Muscle of arm (tissue), 14 donors: ENCODE measurements at places on chromosomes 1 and 21.

DNA sequence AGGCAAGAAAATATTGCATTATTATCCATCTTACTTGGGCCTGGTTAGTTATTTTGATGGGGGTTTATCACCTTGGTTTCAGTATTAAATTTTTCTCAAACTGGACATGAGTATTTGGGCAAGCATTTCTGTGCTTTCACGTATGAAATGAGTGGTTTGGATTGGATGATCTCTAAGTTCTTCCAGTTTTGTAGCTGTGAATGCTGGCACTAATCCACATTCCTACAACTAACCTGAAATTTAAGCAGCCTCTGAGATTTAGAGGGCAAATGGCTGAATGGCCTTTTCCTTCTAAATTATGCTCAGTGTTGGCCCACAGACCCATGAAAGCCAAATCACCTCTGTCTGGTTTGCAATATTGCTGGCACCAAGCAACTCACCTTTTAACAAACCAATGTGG, 475.0 kb upstream of the B3GALT2 start:
- DNase-seq = no peak

GRCh38 chr1:182833271-182833670, 5.9 kb upstream of the DHX9 start:
- no peak for DNase-seq

- no peak for DNase-seq
Observed at GRCh38 chr1:19287436-19288185, 959 bp downstream of the AKR7A3 start.

DNA sequence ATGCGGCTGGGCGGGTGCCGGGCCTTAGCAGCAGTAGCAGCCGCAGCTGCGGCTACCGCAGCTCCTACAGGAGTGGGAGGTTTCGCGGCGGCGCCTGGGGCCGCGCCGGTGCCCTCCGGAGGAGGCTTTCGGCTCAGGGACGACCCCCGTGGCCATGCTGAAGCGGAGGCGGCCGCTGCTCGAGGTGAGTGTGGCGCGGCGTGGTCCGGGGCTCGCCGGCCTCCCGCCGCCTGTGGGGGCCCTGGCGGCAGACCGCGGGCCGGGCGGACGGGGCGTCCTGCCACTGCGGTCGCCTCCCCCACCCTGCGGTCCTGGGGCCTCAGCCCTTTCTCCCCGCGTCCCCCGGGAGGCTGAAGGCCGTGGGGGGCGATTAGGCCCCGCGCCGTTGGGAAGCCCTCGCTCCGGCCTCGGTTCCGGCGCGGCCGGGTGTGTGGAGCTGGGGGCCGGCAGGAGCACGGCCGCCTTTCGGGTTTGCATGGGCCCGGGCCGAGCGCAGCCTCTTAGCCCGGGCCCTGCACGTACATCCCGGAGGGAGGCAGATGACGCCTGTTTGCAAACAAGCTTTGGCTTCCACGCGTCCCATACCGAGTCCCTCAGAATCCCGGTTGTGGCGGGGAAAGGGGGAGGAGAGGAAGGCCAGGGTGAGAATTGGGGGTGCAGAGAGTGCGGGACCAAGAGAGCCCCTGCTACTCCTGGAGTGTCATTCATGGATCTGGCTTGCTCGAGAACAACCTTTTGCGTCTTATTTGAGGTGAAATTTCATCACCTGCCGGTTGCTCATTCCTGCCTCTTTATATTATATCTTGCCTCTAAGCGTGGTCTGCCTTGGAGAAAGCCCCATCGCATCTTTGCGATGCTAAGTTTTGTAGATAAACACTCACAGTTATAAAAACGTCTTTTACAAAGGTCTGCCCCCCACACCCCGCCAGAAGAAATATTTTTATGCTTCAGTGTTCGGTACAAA, 613 bp downstream of the ZFYVE9 start:
- peak; percentile 55 for DNase-seq

DNA sequence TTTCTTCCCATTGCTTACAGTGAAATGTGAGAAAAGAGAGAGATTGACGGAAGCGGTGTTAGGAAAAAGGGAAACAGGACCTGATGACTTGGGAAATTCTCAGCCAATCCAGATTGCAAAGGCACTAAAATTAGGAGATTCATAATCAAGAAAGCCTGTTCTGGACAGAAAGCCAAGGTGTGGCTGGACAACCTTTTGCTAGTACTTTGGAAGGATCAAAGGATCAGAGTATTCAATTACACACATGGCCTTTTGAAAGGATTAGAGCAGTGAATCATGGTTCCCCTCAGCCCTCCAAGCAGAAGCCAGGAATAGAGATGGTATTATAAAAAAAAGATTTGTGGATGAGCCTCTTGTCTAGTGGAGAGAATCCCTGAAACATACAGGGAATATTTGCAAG, 669.8 kb upstream of the ADAMTS5 start:
- no peak for DNase-seq

DNA sequence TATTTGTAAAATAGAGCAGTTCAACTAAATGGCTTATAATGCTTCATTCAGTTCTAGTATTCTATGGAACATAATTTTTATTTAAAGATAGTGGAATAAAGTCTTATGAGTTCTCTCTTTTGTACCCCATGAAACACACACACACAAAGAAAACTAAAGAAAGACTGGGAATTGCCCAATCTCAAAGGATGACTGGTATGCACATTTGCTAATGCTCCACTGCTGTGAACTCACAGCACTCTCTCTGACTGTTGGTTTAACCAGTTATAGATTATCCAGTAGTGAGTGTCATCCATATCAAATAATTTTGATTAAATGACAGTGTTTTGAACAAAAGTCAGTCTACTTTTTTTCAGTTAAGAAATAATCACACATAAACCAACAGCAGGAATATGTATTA, 1082.4 kb upstream of the B3GALT2 start:
- no peak for DNase-seq

DNA sequence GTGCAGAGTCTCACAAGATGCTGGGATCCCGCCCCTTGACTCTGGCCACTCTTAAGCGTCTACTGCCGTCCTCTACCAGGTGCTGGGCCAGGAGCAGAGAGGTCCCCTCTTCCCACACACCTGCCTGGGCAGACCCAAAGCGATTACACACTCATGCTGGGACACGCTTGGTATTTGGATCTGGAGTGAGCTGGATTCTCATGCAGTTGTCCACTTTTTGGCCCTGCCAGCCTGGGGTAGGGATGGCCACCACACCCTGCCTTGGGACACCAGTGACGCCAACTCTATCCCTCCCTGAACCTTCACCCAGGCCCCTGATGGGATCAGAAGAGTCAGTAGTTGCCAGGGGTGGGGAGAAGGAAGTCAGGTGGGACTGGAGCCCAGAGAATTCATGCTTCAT, 28.6 kb downstream of the ITPKB start:
- DNase-seq = no peak

- no peak for DNase-seq
Observed at GRCh38 chr1:92990828-92991227, 29.6 kb upstream of the DIPK1A start.

DNA sequence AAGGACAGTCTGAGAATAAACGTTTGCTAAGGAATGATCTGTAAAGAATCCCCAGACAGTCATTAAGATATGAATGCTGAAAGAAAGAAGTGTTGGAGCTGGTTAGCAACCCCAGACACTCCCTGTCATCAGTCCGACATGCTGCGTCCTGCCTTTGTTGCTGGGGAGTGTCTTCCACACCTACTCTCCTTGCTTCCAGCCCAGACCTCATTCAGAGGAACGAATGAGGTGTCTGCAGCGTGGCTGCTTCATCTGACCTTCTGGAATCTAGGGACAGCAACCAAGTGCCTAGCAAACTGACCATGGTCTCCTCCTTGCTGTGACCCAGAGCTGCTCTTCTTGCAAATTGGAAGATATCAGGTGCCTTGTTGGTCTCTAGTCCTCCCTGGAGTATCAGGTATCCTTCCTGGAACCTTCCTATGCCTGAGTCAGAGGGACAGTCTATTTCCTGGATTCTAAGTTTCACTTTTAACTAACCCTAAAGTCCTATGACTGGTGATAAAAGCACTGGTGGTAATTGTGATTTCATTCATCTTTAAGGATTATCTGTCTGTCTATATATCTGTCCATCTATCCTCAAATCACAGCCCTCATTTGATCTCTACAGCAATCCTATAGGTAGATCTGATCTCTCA, 45.3 kb downstream of the NFASC start:
- DNase-seq = no peak

DNA sequence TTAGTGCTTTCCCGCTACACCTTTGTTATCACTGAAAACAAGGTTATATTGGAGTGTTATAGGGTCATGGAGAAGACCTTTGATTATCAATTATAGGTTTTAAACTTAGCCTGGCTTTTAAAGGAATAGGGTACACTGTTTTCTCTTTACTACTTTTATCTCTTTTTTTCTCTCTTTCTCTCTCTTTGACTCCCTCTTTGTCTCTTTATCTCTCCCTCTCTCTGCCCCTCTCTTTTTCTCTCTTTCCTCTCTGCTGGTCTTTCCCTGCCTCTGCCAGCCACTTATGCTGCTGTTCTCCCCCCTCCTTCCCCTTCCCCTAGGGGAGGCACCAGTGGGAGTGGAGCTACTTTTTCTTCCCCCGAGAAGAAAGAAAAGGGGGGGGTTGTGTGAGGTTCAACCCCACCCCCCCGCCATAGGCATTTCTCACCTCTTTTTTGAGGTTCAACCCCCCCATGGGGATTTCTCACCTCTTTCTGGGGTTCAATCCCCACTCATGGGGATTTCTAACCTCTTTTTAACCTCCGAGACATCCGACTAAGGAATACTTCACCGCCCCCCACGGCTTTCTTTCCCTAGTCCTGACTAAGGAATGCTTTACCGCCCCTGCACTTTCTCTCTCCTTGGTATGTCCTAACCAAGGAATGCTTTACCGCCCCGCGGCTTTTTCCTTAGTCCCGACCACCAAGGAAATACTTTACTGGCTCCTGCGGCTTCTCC, 17.2 kb upstream of the ZBTB8B start:
- no peak for DNase-seq

DNA sequence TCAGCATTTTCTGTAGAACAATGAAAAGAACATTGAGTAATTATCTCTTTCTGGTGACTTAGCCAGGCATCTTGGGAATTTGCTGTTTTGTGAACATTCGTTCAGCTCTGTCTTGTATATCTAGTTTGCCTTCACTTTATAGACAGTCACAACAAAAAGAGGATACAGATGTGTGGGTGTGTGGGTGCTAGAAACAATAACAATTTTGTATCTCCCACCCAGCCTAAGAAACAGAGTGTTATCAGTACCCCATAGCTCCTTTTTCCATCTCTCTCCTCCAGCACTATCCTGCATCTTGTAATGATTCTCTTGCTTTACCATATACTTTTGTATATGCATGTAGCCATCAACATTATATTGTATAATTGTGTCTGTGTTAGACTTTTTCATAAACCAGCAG, 33.0 kb downstream of the AK4 start:
- DNase-seq = no peak

GRCh38 chr1:97168056-97168455, 446.5 kb downstream of the PTBP2 start:
- no peak for DNase-seq

- DNase-seq = no peak
Observed at GRCh38 chr1:20574686-20575540, 14.0 kb upstream of the CDA start.

- DNase-seq = no peak
Observed at GRCh38 chr21:21968810-21969209, 970.6 kb downstream of the NCAM2 start.

GRCh38 chr1:201528631-201529252, 10.2 kb upstream of the NAV1 start:
- no peak for DNase-seq

- no peak for DNase-seq
Observed at GRCh38 chr1:45643978-45644377, 20.1 kb upstream of the CCDC17 start.

DNA sequence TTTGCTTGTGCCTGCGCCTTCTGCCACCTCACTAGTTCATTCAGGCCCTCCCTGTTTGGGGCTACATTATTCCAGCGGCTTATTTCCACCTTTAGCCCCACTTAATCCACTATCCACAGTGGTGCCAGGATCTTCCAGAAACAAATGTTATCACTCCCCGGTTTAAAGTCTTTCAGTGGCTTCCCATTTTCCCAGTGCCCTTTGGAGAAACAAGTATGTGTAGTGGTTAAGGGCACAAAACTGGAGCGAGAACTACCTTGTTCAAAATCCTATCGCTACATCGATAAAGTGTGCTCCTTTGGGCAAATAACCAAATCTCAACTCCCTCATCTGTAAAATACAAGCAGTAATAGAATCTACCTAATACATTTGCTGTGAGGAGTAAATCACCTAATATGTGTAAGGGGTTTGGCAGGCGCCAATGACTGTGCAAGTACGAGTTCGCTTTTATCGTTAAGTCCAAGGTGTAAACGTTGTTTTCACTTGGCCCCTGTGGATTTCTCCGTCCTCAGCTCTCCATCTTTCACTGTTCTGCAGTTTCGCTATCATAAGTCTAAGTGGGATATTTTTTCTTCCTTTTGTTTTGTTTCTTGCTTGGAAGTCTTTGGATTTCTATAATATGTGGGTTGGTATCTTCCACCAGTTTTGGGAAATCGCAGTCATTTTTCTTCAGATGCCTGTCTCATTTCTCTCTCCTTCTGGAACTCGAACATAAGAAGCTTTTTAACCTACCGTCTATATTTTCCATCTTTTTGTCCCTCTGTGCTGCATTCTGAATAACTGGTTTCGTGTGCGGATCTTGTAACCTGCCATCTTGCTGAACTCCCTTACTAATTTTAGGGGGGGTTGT, 844 bp upstream of the MEAF6 start:
- DNase-seq = no peak

DNA sequence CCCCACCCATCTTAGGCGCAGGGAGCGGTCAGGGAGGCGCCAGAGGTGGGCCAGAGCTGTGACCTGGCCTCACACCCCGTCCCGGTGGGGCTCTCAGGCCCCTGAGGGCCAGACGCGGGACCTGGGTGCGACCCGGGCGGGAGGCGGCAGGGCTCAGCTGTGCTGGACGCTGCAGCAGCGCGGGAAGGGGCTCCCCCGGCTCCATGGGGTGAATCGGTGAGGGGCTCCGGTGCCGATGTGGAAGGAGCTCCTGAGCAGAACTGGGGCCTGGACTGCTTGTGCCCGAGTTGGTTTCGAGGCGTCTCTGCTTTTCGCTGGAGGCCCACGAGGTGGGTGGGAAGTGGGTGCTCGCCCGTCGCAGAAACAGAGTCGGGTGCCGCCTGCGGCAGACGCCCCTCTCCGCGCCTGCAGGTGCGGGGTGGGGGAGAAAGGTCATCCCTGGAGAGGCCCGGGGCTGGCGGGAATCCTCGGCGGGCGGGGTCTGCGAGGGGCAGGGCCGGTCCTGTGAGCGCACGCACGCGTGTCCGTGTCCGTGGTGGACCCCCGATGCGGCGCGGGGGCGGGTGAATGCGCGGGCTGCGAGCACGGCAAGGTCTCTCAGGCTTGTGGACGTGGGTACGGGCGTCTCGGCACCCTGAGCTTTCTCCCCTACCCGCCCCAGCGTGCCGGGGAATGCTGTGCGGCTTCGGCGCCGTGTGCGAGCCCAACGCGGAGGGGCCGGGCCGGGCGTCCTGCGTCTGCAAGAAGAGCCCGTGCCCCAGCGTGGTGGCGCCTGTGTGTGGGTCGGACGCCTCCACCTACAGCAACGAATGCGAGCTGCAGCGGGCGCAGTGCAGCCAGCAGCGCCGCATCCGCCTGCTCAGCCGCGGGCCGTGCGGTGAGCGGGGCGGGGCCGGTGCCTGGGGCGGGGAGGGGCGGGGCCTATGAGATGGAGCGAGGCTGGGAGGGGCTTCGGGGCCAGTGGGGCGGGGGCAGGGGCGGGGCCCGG, 20.4 kb downstream of the AGRN start:
- DNase-seq = peak; percentile 58
